BJ (cell line): ENCODE measurements at places on chromosomes 12 and 14.
A peak's percentile ranks its signal among the peaks of the same experiment; 100 is the strongest.

DNA sequence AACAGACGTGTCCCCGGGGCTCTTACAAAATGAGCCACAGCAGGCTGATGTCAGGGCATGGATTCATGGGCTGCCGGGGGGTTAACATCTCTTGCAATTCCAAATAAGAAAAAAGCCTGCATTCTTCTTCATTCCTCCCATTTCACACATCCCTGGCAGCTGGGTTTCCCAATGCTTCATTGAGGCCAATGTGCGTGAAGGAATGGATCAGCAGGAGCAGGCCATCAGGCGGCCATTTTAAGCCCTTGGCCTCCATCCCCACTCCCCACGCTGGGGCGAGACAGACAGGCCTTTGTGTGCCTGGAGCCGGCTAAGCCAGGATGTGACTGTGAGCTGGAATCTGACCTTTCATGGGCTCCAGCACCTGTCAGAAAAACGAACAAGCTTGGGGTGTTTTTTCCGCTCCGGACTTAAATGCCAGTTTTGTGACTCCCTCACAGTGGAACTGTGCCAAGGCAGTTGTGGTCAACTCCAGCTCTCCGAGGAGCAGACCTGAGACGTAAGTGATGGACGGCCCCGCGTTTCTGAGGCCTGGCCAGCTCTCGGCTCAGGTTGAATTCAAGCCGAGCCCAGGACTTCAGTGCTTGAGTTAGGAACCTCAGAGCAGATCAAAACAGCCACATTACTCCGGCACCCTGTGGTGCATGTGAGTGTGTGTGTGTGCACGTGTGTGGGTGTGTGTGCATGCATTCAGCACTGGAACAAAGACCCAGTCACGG is 133.1 kb downstream of the TMEM30B start:
- peak; percentile 74 for DNase-seq

DNA sequence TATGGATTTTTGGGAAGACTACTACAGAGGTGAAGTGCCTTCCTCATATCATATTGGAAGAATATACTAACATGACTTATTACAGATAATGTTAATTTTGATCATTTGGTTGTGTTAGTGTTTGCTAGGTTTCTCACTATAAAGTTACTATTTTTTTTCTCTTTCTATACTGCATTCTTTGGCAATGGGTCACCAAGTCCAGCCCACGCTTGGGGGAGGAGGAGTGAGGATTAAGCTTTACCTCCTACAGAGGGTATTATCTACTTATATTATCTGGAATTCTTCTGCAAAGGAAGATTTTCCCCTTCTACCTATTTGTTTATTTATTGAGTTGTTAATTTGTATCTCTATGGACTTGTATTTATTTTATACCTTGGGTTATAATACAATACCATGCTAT is 31.5 kb downstream of the SCN8A start:
- no peak for DNase-seq

- no peak for DNase-seq
These were observed 3.2 kb downstream of the PPP1R1A start for GRCh38 chr12:54585243-54585642.

GRCh38 chr12:108542320-108542719 is 18.7 kb downstream of the SART3 start:
- no peak for DNase-seq

DNA sequence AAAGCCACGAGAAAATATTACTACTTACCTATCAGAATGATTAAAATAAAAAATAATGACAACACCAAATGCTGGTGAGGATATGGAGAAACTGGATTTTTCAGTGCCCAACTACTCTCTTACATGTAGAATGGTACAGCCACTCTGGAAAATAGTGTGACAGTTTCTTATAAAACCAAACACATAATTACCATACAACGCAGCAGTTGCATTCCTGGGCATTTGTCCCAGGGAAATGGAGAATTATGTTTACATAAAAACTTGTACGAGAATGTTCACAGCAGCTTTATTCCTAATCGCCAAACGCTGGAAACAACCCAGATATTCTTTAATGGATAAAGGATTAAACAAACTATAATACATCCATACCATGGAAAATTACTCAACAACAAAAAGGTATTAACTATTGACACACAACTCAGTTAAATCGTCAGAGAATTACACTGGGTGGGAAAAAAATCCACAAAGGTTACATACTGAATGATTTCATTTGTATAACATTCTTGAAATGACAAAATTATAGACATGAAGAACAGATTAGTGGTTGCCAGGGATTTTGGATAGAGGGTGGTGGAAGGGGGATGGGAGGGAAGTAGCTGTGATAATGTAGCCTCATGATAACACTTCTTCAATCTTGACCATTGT is 35.4 kb downstream of the TAOK3 start:
- DNase-seq: no peak

DNA sequence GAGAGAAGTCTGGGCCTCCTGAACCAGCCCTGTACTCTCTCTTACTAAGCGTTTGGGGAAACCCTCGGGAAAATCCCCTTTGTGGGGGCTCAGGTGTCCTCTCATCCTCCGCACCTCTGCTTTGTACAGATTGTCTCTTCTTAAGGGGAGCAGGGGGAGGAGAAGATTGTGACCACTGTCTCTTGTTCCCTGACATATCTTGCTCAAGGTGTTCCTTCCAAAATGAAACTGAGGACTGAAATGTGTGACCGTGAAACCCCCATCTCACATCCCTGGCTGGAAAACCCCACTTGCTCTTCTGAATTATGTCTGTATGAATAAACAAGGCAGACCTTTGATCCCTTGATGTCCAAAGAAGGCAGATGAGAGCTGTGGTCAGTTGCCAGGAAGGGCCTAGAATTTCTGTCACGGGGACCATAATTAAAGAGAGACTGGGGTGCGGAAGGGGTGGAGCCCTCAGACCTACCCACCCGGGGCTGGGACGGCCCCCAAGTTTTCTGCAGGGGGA is 369.8 kb downstream of the AACS start:
- DNase-seq: no peak
